Mammary microvascular endothelial cell (primary cell): ENCODE measurements at places on chromosomes 11 and 22. TPM values are rescaled to one million over a fixed set of nuclear protein-coding genes. Genes with fewer than 3 reads are reported as not detected.

PHOX2A gene
- not detected in 2 replicates for total RNA-seq

MRGPRX3 gene
- total RNA-seq = not detected in 2 replicates

MN1 gene
- total RNA-seq = 2.1 and 2.9 TPM in 2 replicates

IL18BP gene
- total RNA-seq = 4.9 and 6.4 TPM in 2 replicates

UBQLNL gene
- total RNA-seq = 0.25 TPM in 1 of 2 replicates, not detected in the other

ANKK1 gene
- total RNA-seq = 0.05 TPM in 1 of 2 replicates, not detected in the other

OR52E8 gene
- not detected in 2 replicates for total RNA-seq

CYP2D6 gene
- total RNA-seq = not detected in 2 replicates

ZBTB16 gene
- 6.9 and 9.3 TPM in 2 replicates for total RNA-seq

APOA4 gene
- total RNA-seq = not detected in 2 replicates

MS4A12 gene
- not detected in 2 replicates for total RNA-seq

ARFGAP2 gene
- 128 and 138 TPM in 2 replicates for total RNA-seq
